ENCODE measurements at places on chromosomes 4 and X. TPM values are rescaled to one million over a fixed set of nuclear protein-coding genes. Genes with fewer than 3 reads are reported as not detected.

The CSN2 gene
- not detected for total RNA-seq

The USP17L19 gene
- not detected for total RNA-seq

DNA sequence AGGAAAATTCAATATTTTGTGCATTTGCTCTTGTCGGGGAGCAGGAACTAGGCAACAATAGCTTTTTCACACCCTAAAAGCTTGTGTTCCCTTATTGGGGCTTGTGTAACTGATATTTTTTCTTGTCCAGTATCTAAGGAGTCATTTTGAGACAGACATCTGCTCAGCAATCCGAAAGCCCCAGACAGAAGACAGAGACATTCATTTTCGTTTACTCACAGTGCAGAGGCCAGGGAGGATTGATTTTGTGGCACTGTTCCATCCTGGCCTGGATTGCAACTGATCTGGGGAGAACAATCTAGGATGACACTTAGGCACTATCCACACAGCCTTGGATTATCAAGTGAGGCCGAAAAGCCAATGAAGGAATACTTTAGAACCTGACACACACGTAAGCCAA is 27.4 kb upstream of the PLAC1 start:
- DNase-seq, result no peak

GRCh38 chrX:125005863-125006262 is 313.8 kb upstream of the TEX13C start:
- DNase-seq, result no peak
